Activated T-helper 2 cell treated with anti-CD3 and anti-CD28 coated beads, Interferon-gamma antibody, Interleukin-2, Interleukin-4, amounts not matched to agents 10 μg/mL and 5 μg/mL and 100 μg/mL, durations not matched to agents 14 hours and 24 hours and 36 hours (primary cell): ENCODE measurements at places on chromosomes 1 and 21. TPM values are rescaled to one million over a fixed set of nuclear protein-coding genes. Genes with fewer than 3 reads are reported as not detected.

The LCA5L gene
- 0.32 TPM in 1 of 2 replicates, not detected in the other for total RNA-seq

The BEST4 gene
- 0.91 and 1.7 TPM in 2 replicates for total RNA-seq

The LYPD8 gene
- not detected in 2 replicates for total RNA-seq

The MSH4 gene
- total RNA-seq: 0.60 and 0.62 TPM in 2 replicates

The VANGL1 gene
- 9.5 and 10.3 TPM in 2 replicates for total RNA-seq

The IFNAR1 gene
- 26.8 and 27.9 TPM in 2 replicates for total RNA-seq

The RHEX gene
- not detected in 2 replicates for total RNA-seq

The DENND2C gene
- total RNA-seq: 0.21 and 0.30 TPM in 2 replicates

The IFNLR1 gene
- 5.8 and 6.5 TPM in 2 replicates for total RNA-seq

The TAS1R3 gene
- total RNA-seq: 0.32 and 0.44 TPM in 2 replicates

The MYBPH gene
- total RNA-seq: not detected in 2 replicates

The BCAS2 gene
- total RNA-seq: 52.1 and 54.1 TPM in 2 replicates

The PADI2 gene
- 0.11 and 0.14 TPM in 2 replicates for total RNA-seq

The FAM151A gene
- total RNA-seq: not detected in 2 replicates

The CAMK1G gene
- not detected in 2 replicates for total RNA-seq

The CLK2 gene
- total RNA-seq: 95.7 and 96.8 TPM in 2 replicates

The ITGB2 gene
- 210 and 212 TPM in 2 replicates for total RNA-seq

The KCNJ15 gene
- 0.27 and 0.60 TPM in 2 replicates for total RNA-seq

The DENND2D gene
- 139 and 143 TPM in 2 replicates for total RNA-seq

The TAL1 gene
- not detected in 2 replicates for total RNA-seq

The ELOVL1 gene
- 82.7 and 83.6 TPM in 2 replicates for total RNA-seq

The HNRNPU gene
- 569 and 589 TPM in 2 replicates for total RNA-seq

The RAP1GAP gene
- 0.46 TPM in 2 replicates for total RNA-seq

The STYXL2 gene
- total RNA-seq: not detected in 2 replicates

The SNX7 gene
- not detected in 2 replicates for total RNA-seq

The ICOSLG gene
- 5.4 and 6.0 TPM in 2 replicates for total RNA-seq

The TNFRSF8 gene
- 65.0 and 65.5 TPM in 2 replicates for total RNA-seq

The LRRC53 gene
- not detected in 2 replicates for total RNA-seq

The CHRNB2 gene
- total RNA-seq: not detected in 2 replicates
